ENCODE measurements at places on chromosomes 4 and X. TPM values are rescaled to one million over a fixed set of nuclear protein-coding genes. Genes with fewer than 3 reads are reported as not detected.

Gene RBM41
- 33.2 TPM for total RNA-seq

Gene SYTL4
- total RNA-seq = 18.5 TPM

Gene ASMT
- 0.32 TPM for total RNA-seq

Gene PIN4
- total RNA-seq = 8.1 TPM

Gene KLKB1
- 1.5 TPM for total RNA-seq

Gene NDP
- 2.5 TPM for total RNA-seq

Gene UNC5C
- total RNA-seq = 31.5 TPM

Gene GAGE1
- total RNA-seq = not detected

Gene TLR2
- total RNA-seq = 13.3 TPM

Gene BMPR1B
- 1.7 TPM for total RNA-seq

Gene ARR3
- total RNA-seq = not detected

Gene BANK1
- 6.7 TPM for total RNA-seq

Gene BEX5
- 1.2 TPM for total RNA-seq

Gene RTL9
- 0.48 TPM for total RNA-seq

Gene ARAP2
- 34.1 TPM for total RNA-seq

Gene ZDHHC15
- total RNA-seq = 8.0 TPM

Gene NCAPG
- 30.4 TPM for total RNA-seq

Gene ZNF141
- total RNA-seq = 84.8 TPM

Gene MAGEC2
- total RNA-seq = not detected

Gene TCEAL7
- total RNA-seq = 74.0 TPM

Measured in urinary bladder (tissue), 4 donors.